ENCODE measurements at places on chromosomes 6 and 20.

GRCh38 chr6:137365707-137366437, 128.3 kb downstream of the OLIG3 start:
- no peak for DNase-seq

- peak; percentile 27 for DNase-seq
These were observed 40.6 kb downstream of the TRIM38 start for GRCh38 chr6:26003102-26003694.

DNA sequence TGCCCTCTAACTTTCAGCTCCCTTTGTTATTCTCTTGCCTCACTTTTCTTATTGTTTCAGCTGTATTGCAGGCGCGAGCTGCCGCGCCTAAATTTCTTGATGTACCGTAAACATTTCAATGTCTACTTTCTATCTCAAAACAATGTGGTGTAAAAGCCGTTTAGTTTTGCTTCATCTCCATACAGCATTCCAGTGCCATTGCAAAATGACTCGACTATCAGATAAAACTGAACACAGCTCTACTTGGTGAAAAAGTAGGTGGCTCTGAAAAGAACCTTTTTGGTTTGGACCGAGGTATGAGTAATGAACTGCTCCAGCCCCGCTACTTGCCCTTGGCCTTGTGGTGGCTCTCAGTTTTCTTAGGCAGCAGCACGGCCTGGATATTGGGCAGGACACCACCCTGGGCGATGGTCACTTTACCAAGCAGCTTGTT, 74.6 kb downstream of the OR2B2 start:
- no peak for DNase-seq

GRCh38 chr6:44276667-44277640, 6.7 kb downstream of the TMEM151B start:
- DNase-seq: no peak

GRCh38 chr20:38918172-38918571, 8.0 kb upstream of the FAM83D start:
- DNase-seq: no peak

DNA sequence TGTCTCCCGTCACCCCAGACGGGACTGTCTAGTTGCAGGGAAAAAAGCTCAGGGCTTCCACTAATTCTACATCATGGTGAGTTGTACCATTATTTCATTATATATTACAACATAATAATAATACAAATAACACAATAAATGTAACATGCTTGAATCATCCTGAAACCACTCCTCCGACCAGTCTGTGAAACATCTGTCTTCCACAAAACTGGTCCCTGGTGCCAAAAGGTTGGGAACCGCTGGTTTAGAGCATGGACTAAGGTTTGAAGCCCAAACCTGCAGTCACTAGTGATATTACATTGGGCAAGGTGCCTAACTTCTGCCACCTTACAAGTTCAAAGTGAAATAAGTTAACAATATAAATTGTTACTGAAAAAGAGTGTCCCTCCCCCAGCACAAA, 175.7 kb downstream of the PDE10A start:
- no peak for DNase-seq

GRCh38 chr6:133590814-133591213, 298.1 kb upstream of the TCF21 start:
- DNase-seq: no peak

- no peak for DNase-seq
These were observed 1023.0 kb downstream of the KIF16B start for GRCh38 chr20:15550116-15550870.

DNA sequence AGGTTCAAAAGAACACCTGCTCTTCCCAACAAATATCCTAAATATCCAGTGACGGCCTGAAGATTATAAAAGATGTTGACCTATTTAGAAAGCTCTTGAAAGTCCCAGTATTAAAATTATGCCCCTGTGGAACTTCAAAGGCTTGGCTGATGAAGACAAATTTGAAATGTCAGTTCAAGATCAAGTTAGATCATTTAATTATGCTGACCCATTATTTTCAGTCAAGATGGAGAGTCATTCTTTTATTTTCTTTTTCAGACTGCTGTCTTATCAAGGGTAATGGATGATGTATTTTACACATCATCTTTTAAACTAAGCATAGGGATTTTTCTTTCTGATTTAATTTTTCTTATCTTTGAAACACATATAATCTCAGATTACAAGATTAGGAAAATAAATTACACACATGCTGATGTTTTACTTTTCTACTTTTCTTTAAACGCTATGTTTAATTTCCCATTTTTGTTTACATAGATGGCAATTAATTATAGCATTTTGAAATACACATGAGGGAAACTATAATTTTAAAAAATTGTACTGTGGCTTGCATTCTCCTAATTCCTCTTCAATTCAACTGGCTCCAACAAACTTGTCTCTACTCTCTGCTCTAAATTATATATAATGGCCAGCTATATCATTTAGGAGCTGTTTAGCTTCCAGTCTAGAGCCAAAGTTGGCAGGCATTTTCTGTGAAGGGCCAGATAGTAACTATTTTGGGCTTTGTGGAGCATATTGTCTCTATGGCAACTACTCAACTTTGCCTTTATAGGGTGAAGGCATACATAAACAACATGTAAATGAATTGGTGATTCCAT, 123.7 kb downstream of the RCAN2 start:
- DNase-seq: no peak

DNA sequence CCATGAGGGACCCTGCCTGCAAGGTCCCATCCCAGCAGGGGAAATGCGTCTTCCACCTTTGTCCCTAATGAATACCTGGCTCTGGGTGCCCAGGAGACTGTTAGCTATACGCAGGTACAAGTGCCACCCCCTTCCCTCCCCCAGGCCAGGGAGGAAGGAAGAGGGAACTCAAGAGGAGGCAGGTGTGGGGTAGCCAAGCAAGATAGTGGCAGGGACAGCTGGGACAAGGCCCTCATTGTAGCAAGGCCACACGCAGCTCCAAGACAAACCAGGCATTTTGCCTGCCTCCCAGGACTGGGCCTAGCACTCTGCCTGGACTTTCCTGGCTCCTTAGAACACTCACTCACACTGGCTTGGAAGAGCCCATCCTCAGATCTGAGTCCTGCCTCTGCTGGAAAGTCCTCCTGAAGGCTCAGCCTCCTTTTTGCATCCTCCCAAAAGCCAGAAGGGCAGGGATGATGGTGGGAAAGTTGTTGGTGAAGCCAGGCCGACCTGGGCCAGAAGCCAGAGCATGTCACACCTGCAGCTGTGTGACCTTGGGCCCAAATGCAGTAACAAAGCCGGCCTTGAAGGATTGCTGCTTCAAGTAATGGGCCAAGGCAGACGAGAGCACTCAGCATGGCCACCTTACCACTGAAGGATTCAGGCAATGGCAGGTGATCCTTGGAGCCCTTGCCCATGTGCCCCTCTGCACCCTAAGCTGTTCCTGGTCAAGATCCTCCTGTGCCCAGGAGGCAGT, 27.7 kb downstream of the SNPH start:
- peak; percentile 62 for DNase-seq

DNA sequence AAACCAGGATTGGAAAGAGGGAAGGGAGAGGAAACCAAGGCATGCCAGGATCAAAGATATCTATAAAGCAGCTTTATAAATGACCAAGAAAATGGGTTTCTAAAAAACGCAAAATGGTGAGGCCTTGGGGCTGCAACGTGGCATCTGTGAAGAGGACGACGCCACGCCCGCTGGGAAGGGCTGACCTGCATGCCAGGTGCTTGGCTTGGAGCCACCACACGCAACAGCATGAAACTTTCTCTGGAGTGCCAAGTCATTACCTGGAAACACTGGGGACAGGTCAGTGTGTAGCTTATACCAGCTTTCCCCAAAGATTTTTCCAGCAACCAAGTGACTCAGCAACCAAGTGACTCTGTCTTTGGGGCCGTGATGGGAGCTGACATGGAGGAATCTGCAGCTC, 82.5 kb downstream of the POPDC3 start:
- DNase-seq: no peak

DNA sequence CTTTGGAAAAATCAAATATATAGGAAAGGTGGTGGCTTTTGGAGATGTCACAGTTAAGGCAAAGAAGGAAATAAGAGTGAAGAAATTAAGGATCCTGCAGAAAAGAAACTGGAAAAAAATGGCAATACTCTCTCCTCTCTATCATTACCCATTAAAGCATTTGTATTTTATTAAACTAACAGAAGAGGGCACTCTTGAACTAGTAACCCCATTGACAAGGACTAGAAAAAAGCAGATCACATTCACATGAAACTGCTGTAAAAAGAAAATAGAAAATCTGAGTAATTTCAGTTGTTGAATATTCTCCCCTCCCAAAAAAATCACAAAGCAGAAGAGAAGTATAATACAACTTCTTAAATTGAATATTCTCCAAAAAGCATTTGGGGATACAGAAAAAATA, 104.1 kb upstream of the SLC35B3 start:
- peak; percentile 79 for DNase-seq

- DNase-seq: no peak
These were observed 104.1 kb upstream of the AKIRIN2 start for GRCh38 chr6:87806099-87806498.

- no peak for DNase-seq
These were observed 12.5 kb downstream of the CDC5L start for GRCh38 chr6:44399991-44400390.

DNA sequence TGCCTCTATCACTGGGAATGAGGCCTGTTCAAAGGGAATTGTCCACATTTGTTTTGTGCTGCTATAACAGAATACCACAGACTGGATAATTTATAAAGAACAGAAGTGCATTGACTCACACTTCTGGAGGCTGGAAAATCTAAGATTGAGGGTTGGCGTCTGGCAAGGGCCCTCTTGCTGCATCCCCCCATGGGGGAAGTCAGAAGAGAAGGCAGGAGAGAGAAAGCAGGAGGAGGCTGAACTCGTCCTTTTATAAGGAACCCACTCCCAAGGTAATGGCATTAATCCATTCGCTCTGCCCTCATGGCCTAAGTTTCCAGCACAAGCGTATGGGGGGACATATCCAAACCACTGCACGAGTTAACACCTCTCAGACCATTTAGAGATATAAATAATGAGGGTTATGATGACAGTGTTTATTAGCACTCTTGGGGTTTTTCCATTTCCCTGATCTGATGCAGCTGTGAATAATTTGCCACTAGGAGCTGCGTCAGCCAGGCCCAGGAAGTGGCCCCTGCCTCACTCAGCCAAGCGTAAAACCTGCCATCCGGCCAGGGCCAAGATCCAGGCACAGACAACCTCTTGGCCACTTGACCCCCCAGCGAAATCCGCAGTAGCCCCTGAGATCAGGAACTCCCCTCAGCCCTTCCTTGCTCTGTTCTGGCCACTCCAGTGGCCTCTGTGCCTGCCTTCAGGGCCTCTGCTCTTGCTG, 14.2 kb upstream of the SLCO4A1 start:
- DNase-seq: no peak

DNA sequence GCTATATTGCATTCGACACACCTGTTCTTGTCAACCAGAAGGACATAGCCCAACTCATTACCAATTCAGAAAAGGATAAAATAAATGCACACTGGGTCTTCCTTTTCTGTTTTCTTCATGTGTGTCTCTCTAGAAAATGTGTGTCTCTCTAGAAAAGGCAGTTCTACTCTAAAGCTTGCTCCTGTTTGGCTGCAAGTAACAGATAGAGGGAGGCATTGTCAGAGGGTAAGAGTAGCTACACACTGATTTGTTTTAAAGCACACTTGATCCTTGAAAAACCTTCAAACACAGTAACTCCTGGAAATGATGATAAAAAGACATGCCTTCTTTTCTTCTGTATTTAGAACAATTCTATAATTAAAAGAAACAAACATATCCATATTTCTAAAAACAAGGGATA, 21.3 kb downstream of the GRM1 start:
- no peak for DNase-seq

- DNase-seq: no peak
These were observed 151.7 kb upstream of the BEND3 start for GRCh38 chr6:107267006-107267405.

DNA sequence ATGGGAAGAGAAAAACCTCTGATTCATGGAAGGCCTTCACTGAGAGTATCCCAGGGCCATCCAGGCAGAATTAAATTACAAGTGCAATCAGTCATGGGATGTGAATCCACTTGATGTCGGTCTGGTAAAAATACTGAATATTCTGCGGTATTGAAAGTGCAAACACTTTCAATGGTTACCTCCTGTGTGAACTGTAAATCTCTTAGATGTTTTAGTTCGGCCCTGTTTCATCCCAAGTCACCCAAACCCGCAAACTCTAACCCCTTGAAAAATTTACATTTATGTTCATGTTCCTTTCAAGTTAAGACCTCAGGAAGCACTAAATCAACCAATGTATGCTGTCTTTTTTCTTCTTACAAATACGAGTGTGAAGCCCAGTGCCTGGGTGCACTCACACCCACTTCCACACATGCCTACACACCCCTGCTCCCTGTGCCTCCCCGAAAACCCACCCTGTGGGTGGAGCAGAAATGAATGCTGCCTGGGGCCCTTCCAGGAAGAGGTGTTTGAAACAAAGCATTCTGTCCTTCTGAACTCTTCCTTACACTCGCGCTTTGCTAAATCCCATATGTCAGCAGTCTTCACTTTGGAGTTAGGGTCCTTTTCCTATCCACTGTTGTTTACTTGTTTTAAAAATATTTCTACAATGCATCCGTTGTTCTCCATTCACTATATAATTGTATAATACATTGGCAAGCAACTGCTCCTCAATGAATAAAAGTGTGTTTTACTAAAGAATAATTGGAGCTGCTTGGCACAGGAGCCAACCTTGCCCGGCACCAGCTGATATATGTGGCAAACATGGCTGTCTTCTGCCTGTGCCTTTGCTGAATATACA, 62.7 kb downstream of the FYN start:
- DNase-seq: no peak

GRCh38 chr6:134936931-134937330, 13.0 kb downstream of the ALDH8A1 start:
- no peak for DNase-seq

DNA sequence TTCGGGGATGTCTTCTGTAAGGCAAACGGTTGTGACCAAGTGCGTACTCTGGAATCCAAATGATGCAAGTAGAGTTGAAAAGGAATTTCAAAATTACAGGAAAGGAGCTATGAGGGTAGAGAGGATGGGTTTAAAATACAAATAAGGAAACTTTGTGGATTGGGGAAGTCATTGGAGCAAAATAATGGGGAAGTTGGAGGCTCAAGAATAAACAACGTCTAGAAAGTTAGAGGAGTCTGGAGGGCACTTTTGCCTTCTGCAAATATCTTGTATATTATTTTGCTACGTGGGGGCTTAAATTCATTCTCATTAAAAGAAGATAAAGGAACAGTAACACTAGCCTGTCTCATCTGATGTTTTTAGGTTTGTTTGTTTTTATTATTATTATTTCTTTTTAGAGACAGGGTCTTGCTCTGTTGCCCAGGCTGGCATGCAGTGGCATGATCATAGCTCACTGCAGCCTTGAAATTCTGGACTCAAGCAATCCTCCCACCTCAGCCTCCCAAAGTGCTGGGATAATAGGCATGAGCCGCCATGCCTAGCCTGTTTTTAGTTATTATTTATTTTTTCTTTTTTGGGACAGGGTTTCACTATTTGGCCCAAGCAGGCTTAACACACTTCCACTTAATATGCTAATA, 55.0 kb upstream of the TNFAIP3 start:
- no peak for DNase-seq

- no peak for DNase-seq
These were observed 9.5 kb downstream of the ALDH5A1 start for GRCh38 chr6:24504287-24504648.

DNA sequence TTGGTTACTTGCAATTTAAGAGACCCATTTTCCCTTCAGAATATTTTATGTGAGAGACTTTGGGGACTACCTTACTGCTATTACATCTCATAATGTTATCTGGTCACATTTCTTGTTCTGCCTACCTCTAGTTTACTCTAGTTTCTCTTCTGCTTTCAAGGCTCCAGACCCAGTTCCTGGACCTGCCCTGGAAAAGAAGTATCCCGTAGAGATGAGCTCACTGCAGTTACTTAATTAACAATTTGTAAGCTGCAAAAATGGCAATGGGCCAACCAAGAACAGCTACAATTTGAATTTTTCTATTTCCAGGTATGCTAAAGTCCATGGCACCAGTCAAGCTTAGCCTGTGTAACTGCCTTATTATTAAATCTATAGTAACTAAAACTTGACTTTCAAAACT, 25.0 kb downstream of the TAB2 start:
- DNase-seq: no peak

Data from NCI-H2029 (cell line).